ENCODE measurements at places on chromosomes 16 and 17.

DNA sequence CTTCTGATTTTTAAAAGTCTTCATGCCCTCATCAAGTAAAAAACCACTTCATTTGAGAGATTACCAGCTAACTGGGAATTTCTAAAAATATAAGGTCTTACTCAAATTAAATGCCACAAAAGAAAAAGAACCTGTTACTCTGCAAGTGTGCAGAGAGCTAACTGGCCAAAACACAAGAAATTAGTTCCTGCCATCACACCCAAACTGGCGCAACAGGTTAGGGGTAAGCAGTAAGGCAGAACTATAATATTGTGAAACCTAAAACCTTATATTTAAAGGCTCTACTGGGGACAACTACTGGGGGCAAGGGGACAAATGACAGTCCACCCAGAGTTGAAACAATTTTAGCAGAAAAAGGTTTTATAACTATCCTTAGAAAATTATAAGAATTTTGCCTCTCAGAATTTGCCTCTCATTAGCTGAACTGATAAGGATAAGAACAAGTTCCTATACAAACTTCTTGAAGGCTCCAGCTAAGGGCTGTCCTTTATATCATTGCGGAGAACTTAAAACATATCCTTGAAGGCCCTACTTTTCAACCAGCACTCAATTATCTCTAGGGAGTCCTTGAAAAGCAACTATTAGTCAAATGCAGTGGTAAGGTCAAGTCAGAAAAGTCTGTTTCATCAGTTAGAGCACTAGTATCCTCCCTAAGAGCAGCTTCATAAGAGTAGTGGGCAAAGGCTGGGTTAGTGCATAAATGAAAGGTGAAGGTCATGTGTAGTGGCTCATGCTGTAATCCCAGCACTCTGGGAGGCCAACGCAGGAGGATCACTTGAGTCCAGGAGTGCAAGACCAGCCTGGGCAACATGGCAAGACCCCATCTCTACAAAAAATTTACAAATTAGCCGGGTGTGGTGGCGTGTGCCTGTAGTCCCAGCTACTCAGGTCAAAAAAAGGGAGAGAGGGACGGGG is 31.5 kb downstream of the SMURF2 start:
- no peak for DNase-seq

DNA sequence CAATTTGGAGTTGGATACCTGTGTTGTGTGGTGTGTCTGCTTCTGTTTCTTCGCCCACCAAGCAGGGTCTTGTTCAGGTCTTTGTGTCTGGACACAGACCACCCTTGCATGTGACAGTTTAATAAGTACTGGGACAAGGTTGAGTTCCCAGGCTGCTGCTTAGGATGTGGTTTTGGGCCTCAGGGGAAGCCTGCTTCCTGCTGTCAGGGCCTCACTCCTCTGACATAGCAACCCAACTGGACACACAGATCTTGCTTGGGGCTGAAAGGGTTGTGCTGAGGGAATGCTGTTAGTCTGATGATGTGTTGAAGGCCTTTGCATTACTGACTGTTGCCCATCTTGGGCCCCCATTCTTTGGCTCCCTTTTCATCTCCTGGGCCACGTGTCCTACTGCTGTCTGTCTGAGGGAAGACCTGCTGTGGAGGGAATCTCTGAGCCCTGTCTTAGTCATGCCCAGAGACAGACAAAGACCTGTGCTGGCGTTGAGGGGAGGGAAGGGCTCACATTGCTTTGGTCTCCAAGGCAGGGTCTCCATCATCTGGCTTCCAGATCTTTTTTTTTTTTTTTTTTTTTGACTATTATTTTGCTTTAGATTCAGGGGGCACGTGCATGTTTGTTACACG is 4.7 kb upstream of the TGFB1I1 start:
- no peak for DNase-seq

GRCh38 chr16:81415751-81416150 is 28.9 kb upstream of the CMIP start:
- DNase-seq, result no peak

DNA sequence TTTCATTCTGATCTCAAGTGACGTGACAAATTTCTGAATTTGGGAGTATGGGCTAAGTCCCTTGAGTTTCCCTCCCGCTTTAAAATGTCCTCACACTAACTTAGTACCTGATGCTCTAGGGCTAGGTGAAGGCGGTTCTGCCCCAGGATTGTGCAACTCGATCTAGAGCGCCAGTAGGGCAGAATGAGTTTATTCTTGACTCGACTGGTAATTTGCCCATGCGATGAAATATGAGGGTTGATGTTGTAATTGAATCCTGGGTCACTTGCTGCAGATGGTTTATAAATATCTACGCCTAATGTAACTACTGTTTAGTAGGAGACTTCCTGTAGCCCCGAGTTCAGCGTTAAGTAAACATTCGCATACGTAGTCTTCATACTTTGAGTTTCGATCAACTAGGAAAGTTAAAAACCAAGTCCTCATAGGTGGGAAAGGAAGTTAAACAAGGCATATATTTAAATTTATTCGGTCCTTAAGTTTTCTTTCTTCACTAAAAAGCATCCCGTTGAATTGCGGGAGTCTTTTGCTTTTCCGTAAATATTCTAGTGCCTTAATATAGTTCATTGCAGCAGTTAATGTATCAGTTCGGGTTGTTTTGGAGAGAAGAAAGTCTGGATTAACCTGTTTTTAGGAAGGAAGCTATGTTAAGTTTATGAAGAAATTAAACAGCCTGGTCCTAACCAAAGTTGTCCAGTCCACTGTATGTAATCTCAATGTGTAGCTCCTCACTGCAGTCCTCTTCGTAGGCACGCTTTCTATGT is 1.6 kb downstream of the CTCF start:
- no peak for DNase-seq

DNA sequence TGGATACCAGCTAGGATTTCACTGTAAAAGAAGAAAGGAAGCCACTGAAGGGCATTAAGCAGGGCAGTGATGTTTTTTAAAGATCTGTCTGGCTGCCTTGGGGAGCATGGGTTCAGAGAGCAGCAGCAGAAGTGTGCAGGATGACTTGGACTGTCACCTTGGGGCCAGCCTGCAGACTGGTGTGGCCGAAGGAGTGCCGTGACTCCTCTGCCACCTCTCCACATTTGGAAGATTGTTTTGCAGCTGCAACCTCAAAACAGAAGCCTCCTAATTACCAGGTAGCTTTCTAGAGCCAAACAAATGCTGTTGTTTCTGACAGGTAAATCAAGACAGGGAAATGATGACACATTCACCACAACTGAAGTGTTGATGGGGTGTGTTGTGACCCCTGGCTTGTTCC is 681.4 kb downstream of the WWOX start:
- no peak for DNase-seq

- no peak for DNase-seq
Measured at GRCh38 chr17:30372755-30373154, 6.0 kb upstream of the CPD start.

- peak; percentile 87 for DNase-seq
Measured at GRCh38 chr17:40329839-40330794, 21.1 kb downstream of the RARA start.
